ENCODE measurements at places on chromosomes 1 and 21. TPM values are rescaled to one million over a fixed set of nuclear protein-coding genes. Genes with fewer than 3 reads are reported as not detected.
A peak's percentile ranks its signal among the peaks of the same experiment; 100 is the strongest.

ILDR2 gene
- total RNA-seq: 18.5 TPM

DNALI1 gene
- 0.81 TPM for total RNA-seq

CCDC17 gene
- total RNA-seq: 5.9 TPM

SLC30A2 gene
- total RNA-seq: not detected

CLDN17 gene
- total RNA-seq: not detected

DNA sequence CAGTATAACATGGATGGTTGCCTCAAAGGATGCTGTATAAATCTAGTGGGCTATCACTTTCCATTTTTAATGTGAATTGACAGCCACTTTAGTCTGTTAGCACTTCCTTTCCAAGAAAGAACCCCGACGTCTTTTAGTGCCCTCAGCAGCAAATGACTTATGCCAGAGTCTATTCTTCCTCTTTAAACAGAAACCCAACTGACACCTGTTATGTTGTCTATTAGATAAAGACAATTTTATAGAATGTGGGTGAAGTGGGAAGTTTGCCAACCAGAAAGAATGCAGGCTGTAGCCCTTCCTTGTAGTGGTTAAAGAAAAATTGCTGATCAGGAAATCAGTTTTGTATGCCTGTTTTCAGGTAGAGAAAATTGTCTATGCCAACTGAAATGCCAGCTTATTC lies 344.9 kb downstream of the ZNF326 start:
- no peaks in the 10 kb centered on the region for H3K36me3 ChIP-seq
- no peaks in the 10 kb centered on the region for H3K27me3 ChIP-seq
- H3K27ac ChIP-seq: no peak overlapping the region
- no peak overlapping the region for H3K4me3 ChIP-seq
- H3K4me1 ChIP-seq: no peaks in the 10 kb centered on the region

- H3K27ac ChIP-seq: no peak overlapping the region
- peaks cover 5% of the 10 kb centered on the region for H3K4me1 ChIP-seq
- no peak overlapping the region for H3K4me3 ChIP-seq
- no peaks in the 10 kb centered on the region for H3K36me3 ChIP-seq
- DNase-seq: peak; percentile 67
These were observed 41.2 kb downstream of the RRAGC start for GRCh38 chr1:38818175-38818976.

GRCh38 chr1:48203287-48203900 lies 19.1 kb upstream of the SLC5A9 start:
- no peak for DNase-seq
- no peak overlapping the region for H3K27ac ChIP-seq
- no peaks in the 10 kb centered on the region for H3K27me3 ChIP-seq

GRCh38 chr1:185812934-185813333 lies 78.7 kb downstream of the HMCN1 start:
- peaks cover 6% of the 10 kb centered on the region for H3K27me3 ChIP-seq
- H3K4me1 ChIP-seq: no peaks in the 10 kb centered on the region
- H3K4me3 ChIP-seq: no peak overlapping the region
- no peak overlapping the region for H3K27ac ChIP-seq
- H3K36me3 ChIP-seq: no peaks in the 10 kb centered on the region

DNA sequence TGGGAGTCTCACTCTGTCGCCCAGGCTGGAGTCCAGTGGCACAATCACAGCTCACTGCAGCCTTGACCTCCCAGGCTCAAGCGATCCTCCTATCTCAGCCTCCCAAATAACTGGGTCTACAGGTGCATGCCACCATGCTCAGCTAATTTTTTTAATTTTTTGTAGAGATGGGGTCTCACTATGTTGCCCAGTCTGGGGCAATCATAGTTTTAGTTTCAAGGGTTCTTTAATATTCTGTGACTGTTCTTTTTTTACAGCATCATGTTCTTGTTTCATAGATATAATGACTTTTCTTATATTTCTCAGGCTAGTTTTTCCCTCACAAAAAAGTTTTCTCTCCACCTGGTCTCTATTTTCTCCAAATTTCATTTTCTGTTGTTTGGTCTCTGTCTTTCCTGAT lies 25.4 kb upstream of the SMYD2 start:
- DNase-seq: no peak
- H3K4me3 ChIP-seq: no peak overlapping the region
- peaks cover 28% of the 10 kb centered on the region for H3K27me3 ChIP-seq
- H3K27ac ChIP-seq: no peak overlapping the region
- peaks cover 11% of the 10 kb centered on the region for H3K4me1 ChIP-seq

GRCh38 chr21:35652196-35652595 lies 408.1 kb downstream of the SETD4 start:
- no peaks in the 10 kb centered on the region for H3K4me1 ChIP-seq
- H3K4me3 ChIP-seq: no peak overlapping the region
- no peaks in the 10 kb centered on the region for H3K36me3 ChIP-seq
- no peak for DNase-seq
- H3K27ac ChIP-seq: no peak overlapping the region
